ENCODE measurements at places on chromosomes 11 and 22.
A peak's percentile ranks its signal among the peaks of the same experiment; 100 is the strongest.

- no peak for DNase-seq
Observed at GRCh38 chr11:69915501-69916250, 96.5 kb upstream of the FGF3 start.

DNA sequence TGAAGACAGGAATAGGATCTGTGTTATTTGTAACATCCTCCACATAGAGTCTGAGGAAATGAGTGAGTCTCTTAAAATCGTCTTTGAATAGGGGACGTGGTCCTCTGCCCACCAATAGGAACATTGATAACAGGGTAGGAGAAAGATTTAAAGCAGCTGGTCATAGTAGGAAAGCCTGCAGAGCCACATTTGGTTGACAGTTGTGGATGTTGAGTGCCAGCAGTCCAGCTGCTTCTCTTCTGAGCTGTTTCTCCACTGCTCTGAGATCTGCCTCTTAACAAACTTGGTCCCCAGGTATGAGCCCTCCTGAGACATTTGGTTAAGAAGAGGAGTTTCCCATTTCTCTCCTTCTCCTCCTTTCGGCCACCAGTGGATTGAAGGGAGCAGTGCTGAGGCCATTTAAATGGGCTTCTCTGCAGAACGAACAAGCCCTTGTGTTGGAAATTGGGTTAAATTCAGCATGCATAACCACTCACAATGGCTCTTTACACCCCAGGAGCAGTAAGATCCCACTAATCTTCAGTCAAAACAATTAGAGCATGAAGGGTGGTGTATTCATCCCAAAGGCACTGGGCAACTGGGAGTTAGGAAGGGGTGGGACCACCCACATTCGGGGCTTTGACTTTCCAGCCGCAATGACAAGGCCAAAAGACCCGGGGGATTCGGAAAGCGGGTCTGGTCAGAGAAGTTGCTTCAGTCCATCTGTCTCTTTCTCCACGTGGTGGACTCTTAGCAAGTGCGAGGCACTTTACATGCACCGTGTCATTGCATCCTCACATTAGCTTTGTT is 32.3 kb downstream of the MIAT start:
- no peak for DNase-seq

GRCh38 chr11:131533149-131533548 is 162.7 kb downstream of the NTM start:
- DNase-seq = no peak

GRCh38 chr22:30969532-30970355 is 679 bp downstream of the TUG1 start:
- DNase-seq = peak; percentile 6

- no peak for DNase-seq
Observed at GRCh38 chr22:34534101-34534500, 531.9 kb upstream of the ISX start.

- no peak for DNase-seq
Observed at GRCh38 chr11:27912916-27913315, 195.0 kb downstream of the KIF18A start.

GRCh38 chr11:6742260-6742659 is 29.5 kb downstream of the OR2AG2 start:
- no peak for DNase-seq

DNA sequence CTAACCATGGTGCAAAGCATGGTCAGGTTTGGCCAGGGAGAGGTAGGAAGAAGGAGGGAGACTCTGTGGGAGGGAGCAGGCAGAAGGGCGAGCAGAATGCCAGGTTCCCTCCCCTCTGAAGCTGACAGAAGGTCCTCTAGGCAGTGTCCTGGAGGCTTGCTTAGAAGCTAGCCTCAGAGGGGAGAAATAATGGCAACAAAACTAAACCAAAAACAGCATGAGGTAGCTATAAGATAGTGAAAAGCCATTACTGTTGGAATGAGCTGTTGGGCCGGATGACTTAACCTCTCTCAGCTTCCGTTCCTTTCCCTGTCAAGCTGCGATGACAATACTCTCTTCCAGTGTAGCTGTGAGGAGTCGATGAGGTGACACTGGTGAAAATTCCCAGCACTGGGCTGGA is 36.6 kb downstream of the RASSF10 start:
- DNase-seq = no peak

DNA sequence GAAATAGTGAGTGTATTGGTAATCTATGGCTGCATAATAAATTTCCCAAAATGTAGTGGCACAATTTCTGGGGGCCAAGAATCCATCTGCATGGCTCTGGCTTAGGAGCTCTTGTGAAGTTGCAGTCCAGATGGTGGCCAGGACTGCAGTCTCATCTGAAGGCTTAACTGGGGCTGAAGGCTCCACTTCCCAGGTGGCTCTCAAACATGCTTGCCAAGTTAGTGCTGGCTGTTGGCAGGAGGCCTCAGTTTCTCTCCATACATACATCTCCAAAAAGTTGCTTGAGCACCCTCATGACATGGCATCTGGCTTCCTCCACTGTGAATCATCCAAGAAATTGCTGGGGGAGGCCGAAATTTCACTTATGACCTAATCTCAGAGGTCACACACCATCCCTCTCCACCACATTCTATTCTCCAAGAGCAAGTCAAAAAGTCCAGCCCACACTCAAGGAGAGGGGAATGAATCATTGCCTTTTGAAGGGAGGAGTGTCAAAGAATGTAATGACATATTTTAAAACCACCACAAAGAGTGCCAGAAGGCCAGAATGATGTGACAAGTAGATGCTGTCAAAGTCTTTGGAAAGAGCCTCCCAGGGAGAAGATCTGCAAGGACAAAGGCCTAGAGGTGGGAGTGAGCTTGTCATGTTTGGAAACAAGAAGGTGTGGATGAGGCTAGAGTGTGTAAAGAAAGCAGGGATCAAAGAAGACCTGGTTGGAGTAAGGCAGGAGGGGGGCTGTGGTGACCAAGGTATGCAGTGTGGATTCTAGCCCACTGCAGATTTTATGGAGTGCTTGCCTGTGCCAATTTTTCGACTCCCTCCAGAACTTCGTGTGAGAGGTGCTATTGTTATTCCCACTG is 566.2 kb downstream of the MIAT start:
- no peak for DNase-seq

DNA sequence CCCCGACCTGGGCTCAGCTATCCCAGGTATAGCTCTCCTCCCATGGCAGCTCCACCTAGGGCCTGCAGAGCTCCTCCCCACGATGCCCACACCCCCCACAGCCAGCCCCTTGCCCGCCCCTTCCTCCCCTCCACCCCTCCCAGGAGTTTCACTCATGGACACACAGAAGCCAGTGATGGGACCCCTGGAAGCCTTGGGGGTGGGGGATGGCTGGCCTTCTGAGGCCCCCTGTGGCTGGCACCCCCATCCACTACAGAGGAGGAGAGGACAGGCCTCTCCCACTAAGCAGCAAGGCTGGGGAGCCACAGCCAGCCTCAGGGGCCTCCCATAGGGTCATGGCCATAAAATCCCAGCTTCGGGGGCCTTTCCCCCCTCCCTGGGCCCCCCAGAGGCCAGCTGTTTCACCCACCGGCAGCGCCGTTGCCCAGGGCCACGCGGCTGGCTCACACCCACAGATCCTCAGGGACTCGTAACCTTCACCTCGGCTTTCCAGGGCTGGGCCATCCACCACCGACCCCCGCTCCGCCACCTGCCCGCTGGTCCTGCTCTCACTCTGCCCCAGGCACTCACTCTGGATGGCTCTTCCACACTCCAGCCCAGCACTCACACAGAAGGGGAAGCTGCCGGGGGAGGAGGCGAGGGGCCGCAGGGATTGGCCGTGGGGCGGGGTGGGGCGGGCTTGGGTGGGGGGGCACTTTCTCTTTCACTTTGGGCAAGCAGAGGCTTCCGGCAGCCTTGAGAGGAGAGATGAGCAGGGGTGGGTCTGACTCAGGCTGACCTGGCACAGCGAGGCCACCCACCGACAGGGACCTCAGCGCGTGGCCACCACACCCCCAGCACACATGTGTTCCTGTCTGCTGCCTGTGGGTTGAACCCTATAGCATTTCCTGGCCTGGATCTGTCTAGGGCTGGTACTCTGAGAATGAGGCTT is 2.2 kb downstream of the SLC25A22 start:
- DNase-seq = no peak

- no peak for DNase-seq
Observed at GRCh38 chr11:61061081-61061826, 41.0 kb upstream of the CD5 start.

DNA sequence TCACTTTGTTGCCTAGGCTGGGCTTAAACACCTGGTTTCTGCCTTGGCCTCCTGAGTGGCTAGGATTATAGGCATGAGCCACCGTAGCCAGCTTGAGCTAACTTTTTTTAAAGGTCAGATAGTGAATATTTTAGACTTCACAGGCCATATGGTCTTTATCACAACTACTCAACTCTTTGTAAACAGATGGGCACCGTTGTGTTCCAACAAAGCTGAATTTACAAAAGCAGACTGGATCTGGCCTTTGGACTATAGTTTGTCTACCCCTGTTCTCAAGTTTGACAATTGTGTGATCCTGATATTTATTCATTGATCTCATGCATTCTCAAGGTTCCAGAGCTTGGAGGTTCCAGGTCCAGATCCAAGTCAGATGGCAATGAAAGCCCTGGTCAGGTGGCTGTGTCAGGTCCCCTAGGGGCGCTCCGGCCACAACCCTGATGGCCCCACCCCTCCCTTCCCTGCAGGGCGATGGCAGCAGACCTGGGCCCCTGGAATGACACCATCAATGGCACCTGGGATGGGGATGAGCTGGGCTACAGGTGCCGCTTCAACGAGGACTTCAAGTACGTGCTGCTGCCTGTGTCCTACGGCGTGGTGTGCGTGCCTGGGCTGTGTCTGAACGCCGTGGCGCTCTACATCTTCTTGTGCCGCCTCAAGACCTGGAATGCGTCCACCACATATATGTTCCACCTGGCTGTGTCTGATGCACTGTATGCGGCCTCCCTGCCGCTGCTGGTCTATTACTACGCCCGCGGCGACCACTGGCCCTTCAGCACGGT is 15.8 kb downstream of the P2RY2 start:
- no peak for DNase-seq

- no peak for DNase-seq
Observed at GRCh38 chr11:58061813-58062212, 31.1 kb downstream of the OR6Q1 start.

- no peak for DNase-seq
Observed at GRCh38 chr22:32571761-32572160, 97.2 kb downstream of the FBXO7 start.

GRCh38 chr11:64451856-64452255 is 92.9 kb downstream of the RPS6KA4 start:
- no peak for DNase-seq

- no peak for DNase-seq
Observed at GRCh38 chr11:94043241-94043640, 22.1 kb downstream of the HEPHL1 start.

GRCh38 chr11:128532016-128532571 is 55.3 kb downstream of the ETS1 start:
- no peak for DNase-seq

DNA sequence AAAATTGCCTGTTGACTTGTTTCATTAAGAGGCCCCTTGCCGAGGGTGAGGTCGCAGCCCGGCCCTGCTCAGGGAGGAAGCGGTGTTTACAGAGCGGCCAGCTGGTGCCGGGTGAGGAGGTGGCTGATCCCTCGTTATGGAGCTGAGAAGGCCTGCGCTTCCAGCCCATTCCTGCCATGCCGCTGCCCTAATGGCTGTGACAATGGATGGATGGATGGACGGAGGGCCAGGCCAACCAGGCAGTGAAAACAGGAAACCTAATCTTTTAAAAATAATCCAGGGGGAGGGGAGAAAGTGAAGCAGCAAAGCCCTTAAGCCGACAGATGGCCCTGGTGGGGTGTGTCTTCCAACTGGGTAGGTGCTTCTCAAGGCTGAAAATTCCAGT is 38.5 kb downstream of the BCR start:
- DNase-seq = peak; percentile 15

- DNase-seq = no peak
Observed at GRCh38 chr11:10459029-10459970, 4.2 kb downstream of the AMPD3 start.

- DNase-seq = no peak
Observed at GRCh38 chr11:4684631-4685285, 12.9 kb downstream of the OR51E2 start.

- DNase-seq = no peak
Observed at GRCh38 chr11:66492161-66492865, 12.1 kb downstream of the DPP3 start.

DNA sequence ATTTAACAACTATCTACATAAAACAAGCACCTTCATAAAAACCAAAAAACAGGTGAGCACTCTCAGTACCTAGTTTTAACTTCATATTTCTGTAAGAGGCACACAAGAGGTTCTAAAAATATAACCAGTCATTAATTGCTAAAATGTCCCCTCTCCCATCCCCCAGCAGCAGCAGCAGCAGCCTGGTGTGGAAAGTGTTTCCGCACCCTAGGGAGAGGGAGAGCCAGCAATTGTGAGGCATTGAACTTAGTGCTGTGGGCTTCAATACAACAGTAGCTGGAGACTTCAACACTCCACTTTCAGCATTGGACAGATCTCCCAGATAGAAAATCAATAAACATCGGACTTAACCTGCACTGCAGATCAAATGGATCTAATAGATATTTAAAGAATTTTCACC is 1158.5 kb downstream of the JRKL start:
- DNase-seq = no peak

DNA sequence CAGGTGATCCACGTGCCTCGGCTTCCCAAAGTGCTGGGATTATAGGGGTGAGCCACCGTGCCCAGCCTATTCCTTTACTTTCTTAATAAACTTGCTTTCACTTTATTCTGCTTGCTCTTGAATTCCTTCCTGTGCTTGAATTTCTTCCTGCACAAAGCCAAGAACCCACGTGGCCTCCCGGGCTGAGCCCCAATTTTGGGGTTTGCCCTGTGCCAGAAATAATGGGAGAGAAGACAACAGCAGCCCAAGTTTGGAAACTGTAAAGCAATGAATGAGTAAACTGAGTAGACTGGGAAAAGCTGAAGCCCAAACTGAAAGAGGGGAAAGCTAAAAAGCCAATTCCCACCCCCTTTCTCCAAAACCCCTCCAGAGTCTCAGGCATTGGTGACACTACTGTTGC is 136.4 kb downstream of the NECTIN1 start:
- DNase-seq = no peak

DNA sequence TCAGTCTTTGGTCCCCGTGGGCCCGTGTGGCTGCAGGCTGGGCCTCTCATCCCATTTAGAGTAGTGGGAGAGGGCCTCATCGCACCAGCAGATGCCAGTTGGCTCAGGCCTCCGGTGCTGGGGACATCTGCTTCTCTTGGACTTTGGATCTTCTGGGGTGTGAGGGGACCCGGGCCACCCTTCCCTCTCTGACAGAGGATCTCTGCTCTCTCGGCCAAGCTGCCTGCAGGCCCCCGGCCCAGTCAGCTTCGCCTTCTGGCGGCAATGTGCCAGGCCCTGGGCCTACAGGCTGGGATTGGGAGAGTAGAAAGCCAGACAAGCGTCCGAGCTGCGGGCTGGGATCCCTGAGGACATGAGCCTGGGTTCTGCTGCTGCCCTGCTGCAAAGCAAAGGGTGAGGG is 15.0 kb upstream of the FGF3 start:
- DNase-seq = no peak

DNA sequence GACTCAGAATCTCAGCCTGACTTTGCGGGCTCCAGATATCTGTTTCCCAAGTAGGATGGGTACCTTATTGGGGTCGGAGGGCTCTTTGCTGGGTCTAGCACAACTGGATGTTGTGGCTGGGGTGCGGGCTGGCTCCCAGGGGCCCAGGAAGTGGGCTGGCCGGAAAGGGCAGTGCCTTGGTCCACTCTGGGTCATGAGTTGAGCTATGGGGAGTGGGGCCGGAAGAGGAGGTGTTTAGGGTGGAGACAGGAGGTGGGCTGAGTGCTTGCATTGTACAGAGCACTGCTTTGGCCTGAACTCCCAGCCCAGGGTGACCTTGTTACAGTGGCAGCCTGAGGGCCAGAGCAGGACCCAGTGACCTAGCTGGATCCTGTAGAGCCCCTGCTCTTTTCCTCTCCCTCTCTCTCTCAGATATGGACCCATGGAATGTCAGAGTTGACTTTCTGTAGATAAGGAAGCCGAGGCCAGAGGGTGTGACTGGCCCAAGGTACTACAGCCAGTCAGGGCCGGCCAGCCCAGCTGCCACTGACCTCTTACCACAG is 13.2 kb downstream of the PHLDB1 start:
- DNase-seq = no peak

Measured in NCI-H1694 treated with DMSO at 0.1 percent for 48 hours (cell line).